ENCODE measurements at places on chromosomes 1 and 21. TPM values are rescaled to one million over a fixed set of nuclear protein-coding genes. Genes with fewer than 3 reads are reported as not detected.

The SIK1 gene
- total RNA-seq: 93.5 TPM

The DCDC2B gene
- total RNA-seq: not detected

The SMCP gene
- not detected for total RNA-seq

The AKT3 gene
- total RNA-seq: 61.9 TPM

The LEFTY1 gene
- not detected for total RNA-seq

The PPIAL4G gene
- total RNA-seq: not detected

The TSPEAR gene
- not detected for total RNA-seq

The SHISA4 gene
- 16.2 TPM for total RNA-seq

The OR14K1 gene
- total RNA-seq: 1.5 TPM

The NBPF14 gene
- total RNA-seq: 53.3 TPM

The BARHL2 gene
- total RNA-seq: not detected

The HTR6 gene
- total RNA-seq: not detected

The C1orf116 gene
- 11.8 TPM for total RNA-seq

The KDM5B gene
- total RNA-seq: 99.4 TPM

The MRPS15 gene
- 54.0 TPM for total RNA-seq

The FMN2 gene
- not detected for total RNA-seq

The MASP2 gene
- total RNA-seq: not detected

The PDXK gene
- 58.7 TPM for total RNA-seq

The FABP3 gene
- total RNA-seq: 16.7 TPM

The AMY2A gene
- total RNA-seq: not detected

The SAMSN1 gene
- total RNA-seq: 6.4 TPM

The RHOU gene
- total RNA-seq: 10.8 TPM

The C1orf141 gene
- total RNA-seq: not detected

The AADACL4 gene
- total RNA-seq: not detected

The MPZ gene
- total RNA-seq: 3.7 TPM

The YBEY gene
- total RNA-seq: 11.3 TPM

The NPHS2 gene
- total RNA-seq: not detected

The TMEM52 gene
- 5.9 TPM for total RNA-seq

The AQP10 gene
- total RNA-seq: not detected

The TNNI3K gene
- total RNA-seq: not detected

The LCE2B gene
- not detected for total RNA-seq

The LMOD1 gene
- total RNA-seq: 107 TPM

The LYPLA2 gene
- 56.2 TPM for total RNA-seq

The CNKSR1 gene
- 21.9 TPM for total RNA-seq

The TIE1 gene
- 36.1 TPM for total RNA-seq

The FBXO44 gene
- 38.3 TPM for total RNA-seq
